ELR (cell line): ENCODE measurements at places on chromosomes 4 and X.

DNA sequence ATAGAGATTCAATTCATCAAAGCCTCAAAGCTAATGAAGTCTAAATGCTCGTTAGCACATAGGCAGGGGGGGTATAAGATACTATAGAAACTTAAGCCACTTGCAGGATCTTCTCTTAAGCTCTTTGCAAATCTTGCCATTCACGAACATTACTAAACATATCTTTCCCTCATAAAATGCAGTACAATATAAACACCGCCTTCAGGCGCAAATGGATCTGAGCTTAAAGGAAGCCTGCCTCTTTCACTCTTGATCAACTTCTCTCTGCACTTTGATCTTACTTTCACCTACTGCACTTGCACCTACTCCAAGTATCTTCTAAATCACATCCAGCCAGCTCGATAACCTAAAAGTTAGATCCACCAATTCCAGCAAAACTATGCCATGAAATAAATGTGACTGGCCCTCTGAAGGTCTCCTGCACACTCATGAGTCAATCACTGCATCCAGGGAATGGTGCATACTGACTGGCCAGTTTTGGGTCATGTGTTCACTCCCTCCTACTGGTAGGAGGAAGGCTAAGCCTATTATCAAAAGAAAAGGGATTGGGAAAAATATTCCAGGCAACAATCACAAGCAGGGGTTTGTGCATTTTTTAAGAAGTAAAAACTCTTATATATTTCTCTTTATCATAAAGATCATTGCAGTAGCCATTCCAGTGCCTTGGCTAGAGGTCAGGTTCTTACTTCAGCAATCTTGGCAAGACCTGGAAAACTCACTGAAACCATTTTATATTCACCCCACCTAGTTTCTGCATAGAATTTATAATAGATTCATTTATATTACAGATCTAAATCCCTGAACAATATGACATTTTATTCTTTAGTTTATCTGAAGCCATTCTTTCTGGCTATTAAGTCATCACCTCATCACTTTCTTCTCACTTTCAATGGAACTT is 222.0 kb downstream of the PPP3CA start:
- DNase-seq: no peak

GRCh38 chrX:101460669-101461068 is 24.6 kb upstream of the ARMCX4 start:
- peak; percentile 20 for DNase-seq

DNA sequence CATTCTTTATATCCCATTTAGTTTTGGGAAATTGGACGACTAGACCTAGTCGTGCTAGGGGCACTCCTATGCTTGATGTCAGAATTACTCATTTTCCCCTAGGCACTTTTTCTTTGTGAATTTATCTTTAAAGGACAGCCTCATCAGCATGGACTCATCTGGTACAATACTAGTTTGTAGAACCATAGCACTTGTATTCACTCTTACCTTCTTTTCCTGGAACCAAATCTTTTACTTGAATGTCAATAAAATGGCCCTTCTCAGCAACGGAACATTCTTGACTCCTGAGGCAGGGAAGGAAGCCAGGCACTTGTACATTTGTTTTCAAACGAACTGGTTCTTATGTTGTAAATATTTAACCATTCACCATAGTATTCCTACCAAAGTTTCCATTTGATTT is 187.1 kb downstream of the SHROOM3 start:
- DNase-seq: peak; percentile 89

DNA sequence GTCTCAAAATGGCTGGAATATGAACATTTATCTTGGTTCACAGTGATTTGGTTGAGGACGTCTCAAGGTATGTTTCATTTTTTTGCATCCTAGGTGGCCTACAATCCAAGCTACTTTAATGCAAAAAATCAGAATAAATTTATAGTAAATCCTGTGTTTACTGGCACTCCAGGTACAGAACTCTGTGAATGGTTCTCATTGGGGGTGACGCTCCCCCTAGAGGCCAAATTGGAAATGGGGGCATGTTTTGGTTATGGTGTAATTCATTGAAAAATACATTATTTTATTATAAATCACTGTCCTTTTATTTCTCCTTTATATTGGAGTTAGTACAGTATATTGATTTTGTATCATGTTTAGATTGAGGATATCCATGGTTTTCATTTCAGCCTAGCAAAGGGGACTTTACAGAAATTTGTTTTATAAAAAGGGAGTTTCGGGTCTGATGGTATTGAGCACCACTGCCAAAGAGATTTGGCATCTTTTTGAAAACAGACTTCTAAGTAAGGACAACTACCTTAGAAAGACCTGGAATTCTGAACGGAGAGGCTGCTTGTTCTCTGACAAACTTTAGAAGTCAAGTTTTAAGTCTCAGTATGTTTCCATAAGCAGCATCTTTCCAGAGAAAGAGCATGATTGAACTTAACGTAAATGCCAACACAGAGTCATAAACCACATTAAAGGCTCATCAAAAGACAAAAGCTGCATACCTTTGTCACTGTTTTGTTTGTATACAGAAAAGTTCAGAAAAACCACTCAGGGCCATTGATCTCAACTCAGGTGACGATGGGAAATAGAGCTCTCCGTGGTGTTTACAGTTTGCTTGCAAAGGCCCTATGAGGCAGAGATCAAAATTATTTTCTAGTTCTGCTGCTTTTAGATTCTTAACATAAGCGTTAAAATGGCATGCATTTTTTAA is 19.4 kb downstream of the MTM1 start:
- DNase-seq: peak; percentile 46

DNA sequence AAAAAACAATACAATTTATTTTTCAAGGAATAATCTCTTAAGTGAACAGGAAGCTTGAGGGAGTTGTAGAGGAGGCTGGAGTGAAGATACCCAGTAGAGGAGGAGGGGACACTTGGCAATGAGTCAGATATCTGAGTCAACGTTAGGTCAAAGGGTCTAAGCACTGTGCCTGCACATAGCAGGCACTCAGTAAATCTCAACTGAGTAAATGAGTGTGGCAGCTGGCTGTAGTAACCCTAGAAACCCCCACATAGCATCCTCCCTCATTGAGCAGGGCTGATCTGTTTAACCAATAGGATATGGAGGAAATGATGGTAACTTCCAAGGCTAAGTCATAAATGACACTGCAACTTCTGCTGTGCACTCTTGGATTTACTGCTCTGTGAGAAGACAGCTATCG is 186.0 kb upstream of the FAM241A start:
- DNase-seq: peak; percentile 91
